ENCODE measurements at places on chromosomes 2 and 18.

- DNase-seq = peak; percentile 9
Observed at GRCh38 chr18:54975598-54975997, 16.3 kb upstream of the CCDC68 start.

DNA sequence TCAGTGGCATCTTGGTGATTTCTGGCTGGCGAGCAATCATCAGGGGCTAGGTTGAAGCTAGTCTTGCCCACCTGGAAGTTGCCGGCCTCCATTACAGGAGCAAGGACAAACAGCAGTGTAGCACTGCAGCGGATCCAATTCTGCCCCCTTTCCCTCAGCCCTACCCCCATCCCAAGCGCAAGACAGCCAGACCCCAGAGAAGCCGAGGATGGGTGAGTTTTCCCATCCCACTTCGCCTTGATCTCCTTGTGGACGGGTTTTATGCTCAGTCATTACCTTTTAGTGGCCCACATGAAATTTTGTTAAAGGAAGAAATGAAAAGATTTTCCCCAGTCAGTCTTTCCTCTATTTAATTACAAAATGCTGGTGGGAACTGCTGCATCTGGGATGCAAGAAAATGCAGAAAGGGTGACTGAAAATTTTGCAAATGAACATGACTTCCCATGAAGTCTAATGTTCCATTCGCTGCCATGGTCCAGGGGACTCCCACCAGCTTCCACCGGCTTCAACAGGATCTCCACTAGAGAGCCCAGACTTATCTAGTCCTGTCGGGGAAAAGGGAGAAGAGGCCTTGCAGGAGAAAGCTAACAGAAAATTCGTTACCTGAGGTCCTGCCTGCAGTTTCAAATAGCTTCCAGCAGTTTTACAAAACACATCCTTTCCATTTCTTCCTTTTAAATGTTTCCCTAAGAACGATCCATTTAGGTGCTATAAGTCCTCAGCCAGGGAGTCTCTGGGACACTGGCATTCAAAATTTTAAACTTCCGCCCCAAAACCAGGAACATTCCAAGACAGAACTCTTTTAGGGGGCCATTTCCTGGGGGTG is 1.9 kb upstream of the HOXD9 start:
- no peak for DNase-seq

- no peak for DNase-seq
Observed at GRCh38 chr2:133314795-133315194, 253.5 kb downstream of the NCKAP5 start.

DNA sequence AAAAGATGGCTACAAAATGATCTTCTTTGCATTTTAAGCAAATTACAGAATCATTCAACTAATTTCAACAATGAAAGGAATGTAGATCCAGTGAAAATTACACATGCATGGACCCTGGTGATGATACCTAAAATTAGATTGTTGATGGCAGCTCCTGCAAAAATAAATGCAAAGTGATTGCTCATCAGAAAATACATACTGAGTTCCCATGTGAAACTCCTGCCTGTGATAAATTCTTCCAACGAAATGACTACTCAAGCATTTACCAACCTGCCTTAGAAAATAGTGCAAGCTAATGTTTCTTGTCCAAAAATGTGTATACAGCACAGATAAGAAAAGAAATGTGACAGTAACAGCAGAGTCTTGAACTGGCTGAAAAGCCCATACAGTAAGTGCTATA is 300.0 kb upstream of the REV1 start:
- DNase-seq = peak; percentile 76

GRCh38 chr2:167069855-167070254 is 181.6 kb downstream of the XIRP2 start:
- DNase-seq = no peak

GRCh38 chr2:202172439-202173211 is 65.8 kb downstream of the SUMO1 start:
- no peak for DNase-seq

- DNase-seq = no peak
Observed at GRCh38 chr2:147348931-147349555, 495.8 kb upstream of the ACVR2A start.

- no peak for DNase-seq
Observed at GRCh38 chr2:11242542-11243174, 87.4 kb downstream of the SLC66A3 start.

DNA sequence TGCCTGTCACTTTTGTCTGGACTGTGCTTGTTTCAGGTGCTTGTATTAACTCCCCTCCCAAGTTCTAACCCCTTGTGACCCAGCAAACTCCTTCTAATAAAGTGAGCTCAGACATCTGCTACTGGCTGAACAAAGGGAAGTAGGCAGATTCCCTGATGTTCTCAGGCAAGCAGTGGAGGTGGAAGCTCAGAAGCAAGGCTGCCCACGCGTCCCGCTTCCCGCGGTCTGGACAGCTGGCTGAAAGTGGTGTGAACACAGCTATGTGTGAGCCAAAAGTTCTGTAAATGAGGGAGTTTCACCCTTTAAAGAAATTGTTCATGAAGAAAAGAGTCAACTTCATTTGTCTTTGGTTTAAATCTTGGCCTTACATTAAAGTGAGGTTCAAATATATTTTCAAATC is 40.0 kb downstream of the NAPG start:
- DNase-seq = no peak

DNA sequence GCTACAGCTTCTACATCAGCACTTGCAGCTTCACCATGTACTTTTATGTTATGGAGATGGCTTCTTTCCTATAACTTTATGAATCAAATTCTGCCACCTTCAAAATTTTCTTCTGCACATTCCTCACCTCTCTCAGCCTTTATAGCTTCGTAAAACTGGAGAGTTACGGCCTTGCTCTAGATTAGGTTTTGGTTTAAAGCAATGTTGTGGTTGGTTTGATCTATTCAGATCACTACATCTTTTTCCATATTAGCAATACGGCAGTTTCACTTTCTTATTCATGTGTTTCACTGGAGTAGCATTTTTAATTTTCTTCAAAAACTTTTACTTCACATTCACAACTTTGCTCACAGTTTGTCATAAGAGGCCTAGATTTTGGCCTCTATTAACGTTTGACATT is 242.9 kb upstream of the GYPC start:
- DNase-seq = no peak

GRCh38 chr2:170739048-170739447 is 23.9 kb downstream of the SP5 start:
- peak; percentile 94 for DNase-seq

- DNase-seq = no peak
Observed at GRCh38 chr2:58237741-58238140, 3.4 kb downstream of the FANCL start.

DNA sequence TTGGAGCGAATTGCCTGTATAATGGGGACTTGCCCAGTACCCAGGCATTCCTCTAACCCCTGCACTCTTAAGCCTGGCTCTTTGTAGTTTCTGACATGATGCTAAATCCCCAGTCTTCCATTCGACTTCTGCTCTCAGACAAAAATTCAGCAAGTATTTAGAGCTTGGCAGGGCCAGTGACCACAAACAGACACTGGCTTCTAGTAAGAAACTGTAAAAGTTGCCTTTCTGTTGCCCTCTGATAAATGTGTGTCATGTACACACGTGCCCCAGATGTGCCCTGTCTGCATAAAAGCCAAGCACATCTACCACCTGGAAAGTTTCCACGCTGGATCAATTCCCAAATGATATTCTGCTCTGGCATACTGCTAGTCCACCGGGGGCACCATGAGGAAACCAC is 18.0 kb downstream of the PAX3 start:
- no peak for DNase-seq

DNA sequence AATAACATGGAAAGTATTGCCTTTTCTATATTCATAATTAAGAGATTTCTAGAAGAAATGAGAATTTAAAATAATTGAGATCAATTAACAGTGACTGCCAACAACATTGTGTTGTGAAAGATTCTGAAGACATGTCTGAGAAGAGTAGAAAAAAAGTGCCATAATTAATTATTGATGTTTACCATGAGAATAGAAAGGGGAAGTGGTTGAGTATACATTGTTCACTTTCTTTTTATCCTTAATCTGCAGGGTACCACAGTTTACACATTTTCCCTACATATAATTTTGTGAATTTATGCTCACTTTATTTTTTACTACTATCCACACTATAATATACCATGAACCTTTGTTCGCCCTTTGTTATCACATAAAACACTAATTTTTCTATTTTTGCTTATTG is 47.1 kb upstream of the UBE2E3 start:
- no peak for DNase-seq

DNA sequence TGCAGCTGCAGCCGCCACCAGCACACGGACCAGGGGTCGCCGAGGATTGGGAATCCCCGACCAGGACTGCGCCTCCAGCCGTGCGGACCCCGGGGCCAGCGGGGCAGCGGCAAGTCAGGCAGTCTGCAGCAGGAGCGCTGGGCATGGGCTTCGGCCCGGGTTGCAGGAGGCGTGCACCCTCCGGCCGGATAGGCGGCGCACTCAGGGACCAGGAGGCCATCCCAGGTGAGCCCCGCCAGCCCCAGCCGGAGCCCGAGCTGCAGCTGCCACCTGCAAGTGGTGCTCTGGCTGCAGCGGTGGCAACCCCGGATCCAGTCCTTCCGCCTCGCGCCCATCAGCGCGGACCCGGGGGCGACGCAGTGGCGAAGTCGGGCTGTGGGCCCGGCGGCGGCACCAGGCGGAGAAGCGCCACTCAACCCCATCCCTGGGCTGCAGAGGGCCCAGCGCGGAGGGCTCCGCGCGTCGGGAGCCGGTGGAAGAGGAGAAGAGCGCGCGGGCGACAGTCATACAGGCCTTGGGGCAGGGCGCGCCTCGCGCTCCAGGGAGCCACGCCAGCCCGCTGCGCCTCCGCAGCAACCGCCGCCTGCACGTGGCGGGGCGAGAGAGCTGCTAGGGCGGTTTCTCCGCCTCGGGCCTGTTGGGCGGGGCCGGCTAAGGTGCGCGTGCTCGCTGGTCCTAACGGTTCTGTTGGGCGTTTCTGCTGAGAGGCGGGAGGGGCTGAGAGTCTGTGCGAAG is 73.8 kb downstream of the RPIA start:
- peak; percentile 11 for DNase-seq

- no peak for DNase-seq
Observed at GRCh38 chr2:100517556-100517955, 45.2 kb upstream of the PDCL3 start.

- DNase-seq = peak; percentile 95
Observed at GRCh38 chr2:31440764-31441163, 26.2 kb upstream of the XDH start.

DNA sequence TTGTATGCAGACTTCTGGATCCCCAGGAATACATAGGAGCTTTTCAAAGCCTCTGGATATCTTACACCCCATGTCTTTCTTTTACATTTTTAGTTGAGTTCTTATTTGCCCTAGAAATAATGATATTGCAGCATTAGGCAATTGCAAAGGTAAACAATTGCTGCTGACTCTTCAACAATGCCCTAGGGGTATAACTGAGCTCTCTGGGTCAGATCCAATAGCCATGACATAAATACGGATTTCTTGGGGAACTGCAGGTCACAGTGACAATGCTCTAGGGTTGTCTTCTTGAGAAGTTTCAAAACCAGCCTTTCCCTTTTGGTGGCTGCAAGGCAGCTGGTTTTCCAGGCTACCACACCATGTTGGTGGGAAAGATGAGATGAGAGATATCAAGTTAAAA is 16.5 kb upstream of the OR6B3 start:
- DNase-seq = no peak

DNA sequence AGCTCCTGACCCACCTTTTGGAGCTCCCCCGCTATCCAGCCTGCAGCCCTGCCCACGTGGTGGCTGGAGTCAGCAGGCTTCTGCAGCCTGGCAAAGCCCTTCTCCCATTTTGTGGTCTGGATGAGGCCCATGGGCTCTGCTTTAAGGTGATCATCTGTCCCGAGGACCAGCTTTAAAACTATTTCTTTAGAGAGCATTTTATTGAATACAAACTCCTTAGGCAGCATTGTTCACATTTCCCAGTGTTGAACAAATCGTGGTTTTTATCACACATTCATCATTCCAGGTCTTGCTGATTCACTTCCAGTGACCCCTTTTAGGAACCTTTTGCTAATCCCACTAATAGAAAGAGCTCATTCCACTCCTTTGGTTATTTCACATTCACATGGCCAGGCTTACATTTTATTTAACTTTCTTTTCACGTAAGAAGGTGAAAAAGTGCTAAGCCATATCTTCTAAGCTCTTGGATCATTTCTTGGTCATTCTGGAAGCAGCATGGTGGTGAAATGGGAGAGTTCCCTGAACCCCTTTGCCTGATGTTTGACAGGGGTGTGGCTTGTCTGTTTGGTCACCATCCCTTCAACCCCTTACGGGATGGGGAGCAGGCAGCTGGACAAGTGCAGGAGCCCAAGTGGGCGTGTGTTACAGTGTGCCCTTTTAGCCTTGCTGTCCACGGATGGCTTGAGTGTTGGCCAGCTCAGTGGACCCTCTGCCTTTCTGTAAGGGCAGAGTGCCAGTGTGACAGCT is 80.4 kb upstream of the RAPGEF4 start:
- DNase-seq = peak; percentile 75

DNA sequence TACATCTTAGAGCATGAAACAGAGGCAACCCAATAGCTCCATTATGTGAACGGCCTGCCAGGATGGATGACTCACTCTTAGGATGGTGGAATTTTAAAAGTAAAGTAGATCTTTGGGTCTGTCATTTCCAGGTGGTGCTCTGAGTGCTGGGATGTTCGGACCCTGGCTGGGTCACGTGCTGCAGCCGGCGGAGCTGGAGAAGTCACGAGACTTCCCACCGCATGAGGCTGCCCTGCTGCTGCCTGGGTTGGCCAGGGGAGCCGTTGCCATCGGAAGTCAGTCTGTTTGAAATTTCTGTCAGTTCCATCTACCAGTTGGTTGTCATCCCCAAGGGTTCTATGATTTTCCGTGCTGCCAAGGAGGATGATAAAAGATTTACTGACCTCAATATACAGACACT is 93.3 kb upstream of the ALKAL2 start:
- DNase-seq = no peak

DNA sequence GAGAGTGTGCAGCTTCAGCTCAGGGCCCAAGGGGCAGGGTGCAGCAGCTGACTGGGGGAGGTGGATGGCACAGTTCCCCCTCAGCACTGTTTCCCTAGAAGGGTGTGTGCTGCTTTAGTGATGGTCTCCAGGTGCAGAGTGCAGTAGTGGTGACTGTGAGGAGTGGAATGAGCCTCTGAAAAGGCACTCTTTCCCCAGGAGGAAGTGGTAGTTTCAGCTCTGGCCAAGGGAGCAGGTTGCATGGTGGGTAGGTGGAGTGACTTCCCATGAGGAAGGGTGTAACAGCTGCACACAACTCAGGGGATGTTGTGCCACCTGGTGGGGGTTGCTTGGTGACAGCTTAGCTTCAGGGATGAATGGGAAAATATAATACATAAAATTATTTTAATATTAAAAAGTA is 251.5 kb upstream of the NXPH2 start:
- peak; percentile 23 for DNase-seq

DNA sequence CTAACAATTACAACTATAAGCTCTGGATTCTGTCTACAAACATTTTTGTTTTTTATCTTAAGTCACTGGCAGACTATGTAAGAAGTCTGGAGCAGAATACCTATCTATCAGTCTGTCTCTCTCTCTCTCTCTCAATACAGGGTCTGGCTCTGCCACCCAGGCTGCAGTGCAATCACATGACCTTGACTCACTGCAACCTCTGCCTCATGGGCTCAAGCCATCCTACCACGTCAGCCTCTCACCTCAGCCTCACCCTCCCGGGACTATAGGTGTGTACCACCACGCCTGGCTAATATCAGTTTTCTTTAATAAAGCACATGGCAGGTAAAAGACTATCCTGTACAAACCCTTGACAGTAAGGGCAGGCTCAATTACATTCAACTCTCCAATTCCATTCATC is 96.9 kb downstream of the OSBPL1A start:
- no peak for DNase-seq

Measured in fibroblast of skin of scalp (primary cell).